ENCODE measurements at places on chromosomes 13 and 19.

- no peak for DNase-seq
Measured at GRCh38 chr19:43589277-43589676, 6.7 kb downstream of the IRGQ start.

- DNase-seq = no peak
Measured at GRCh38 chr13:32254416-32254815, 60.7 kb downstream of the ZAR1L start.

DNA sequence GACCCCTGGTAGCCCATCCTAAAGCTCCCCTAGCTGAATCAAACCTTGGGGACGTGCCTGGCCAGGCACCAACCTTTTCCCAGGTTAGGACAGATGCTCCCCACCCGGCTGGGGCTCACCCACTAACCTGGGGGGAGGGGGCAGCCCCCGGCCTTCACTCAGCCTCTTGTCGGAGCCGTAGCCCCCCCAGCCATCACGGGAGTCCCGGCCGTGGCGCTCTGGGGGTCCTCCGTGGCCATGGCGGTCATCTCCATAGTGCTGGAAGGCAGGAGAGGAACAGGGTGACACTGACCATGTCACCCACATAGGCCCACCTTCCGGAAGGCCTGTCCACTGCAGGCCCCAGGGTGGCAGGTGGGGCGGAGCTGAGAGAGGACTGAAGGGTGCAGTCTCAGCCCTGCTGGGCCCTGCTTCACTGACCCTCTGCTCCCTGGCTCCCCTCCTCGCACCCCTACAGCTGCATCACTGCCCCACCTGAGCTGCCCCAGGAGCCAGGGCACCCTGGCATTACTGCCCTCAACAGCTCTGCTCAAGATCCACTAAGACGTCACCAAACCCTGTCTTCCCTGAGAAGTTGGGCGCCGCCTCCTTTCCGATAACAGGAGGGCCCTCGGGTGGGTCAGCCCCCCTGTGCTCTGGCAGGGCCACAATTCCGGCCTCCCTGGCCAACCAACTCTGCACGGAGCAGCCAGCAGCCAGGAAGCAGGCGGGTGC lies 22.6 kb upstream of the TINCR start:
- no peak for DNase-seq

- DNase-seq = no peak
Measured at GRCh38 chr13:107808389-107808788, 406.9 kb downstream of the LIG4 start.

DNA sequence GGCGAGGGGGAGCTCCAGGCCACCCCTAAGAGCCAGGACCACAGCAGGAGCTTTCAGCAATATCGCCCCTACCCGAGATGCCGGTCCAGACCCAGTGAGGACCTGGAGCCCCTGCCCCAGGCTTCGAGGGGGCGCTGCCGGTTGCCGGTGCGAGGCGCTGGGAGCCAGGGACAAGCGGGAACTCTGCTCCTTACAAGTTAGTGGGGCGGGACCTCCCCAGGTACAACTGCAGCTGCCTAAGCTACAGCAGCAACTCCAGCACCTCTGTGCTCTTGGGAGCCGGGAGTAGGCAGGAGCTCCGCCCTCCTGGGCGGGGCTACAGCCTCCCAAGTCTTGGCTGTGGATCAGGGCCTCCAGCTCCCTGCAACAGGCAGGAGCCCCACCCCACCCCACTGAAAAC lies 15.2 kb upstream of the TSC22D1 start:
- DNase-seq = no peak

DNA sequence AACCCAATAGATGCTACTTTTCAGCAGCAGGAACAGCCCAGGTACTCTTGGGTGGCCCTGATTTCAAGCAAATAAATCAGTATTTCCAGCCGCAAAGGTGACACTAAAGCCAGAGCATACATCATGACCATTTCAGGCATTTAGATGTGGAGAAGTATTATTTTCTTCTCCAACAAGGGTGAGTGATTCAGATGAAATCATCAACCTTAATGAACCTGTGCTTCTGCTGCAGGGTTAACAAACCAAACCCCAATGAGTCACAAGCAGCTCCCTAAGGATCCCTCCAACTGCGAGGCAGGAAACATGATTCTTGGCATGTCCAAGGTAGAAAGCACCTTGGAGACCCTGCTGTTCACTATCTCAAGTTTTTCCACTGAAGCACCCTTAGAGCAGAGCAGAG lies 32.7 kb downstream of the MBNL2 start:
- DNase-seq = no peak

GRCh38 chr13:40123962-40124632 lies 468.6 kb downstream of the COG6 start:
- no peak for DNase-seq

DNA sequence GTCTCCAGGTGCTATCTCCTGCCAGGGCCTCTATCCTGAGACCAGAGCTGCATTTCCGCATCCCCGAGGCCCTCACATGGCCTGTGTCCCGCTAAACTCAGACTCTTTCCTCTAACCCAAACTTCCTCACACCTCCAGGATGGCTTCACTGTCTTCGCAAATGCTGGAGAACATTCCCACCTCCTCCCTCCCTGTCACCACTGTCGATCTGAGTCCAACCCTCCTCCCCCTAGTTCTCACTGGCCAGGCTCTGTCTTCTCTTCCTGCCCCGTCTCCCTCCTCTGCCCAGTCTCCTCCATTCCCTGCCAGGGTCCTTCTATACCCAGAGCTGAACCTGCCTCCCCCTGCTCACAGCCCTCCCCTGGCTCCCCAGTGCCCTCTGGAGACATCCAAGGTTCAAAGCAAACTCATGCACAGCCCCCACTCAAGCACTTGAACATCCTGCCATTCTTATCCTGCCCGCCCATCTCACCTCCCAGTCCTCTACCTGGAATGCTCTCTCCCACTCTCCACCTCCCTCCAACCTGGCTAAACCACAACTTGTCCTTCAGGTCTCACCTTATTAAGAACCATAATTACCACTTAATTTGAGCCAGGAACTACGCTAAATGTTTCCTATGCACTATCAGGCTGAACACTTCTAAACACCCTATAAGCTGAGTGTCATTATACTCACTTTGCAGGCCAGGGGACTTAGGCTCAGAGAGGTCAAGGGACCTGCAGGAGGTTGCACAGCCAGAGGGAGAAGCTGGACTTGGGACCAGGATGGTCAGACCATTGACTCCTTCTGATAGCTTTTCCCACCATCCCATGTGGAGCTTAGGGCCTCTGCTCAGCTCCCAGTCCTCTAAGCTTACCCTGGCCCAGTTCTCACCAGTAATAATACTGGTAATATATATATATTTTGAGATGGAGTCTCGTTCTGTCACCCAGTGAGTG lies 961 bp upstream of the VSIG10L start:
- DNase-seq = no peak

Measured in epithelial cell of prostate (primary cell).